ENCODE measurements at places on chromosomes 7 and 10.

DNA sequence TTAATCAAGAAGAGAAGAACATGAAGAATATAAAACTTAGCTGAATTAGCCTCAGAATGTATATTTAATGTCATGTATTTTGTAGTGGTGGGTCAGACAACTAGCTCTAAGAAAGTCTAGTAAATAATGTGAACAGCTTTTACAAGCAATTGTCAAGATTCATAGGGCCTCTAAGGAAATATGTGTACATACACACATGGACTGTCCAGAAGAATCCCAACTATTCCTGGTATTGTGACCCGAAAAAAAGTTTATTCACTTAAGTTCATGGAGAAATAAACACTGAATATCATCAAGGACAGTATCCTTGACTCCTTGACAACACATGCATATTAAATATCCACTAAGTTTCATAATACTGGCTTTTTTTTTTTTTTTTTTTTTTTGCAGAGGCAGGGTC lies 11.4 kb upstream of the TWIST1 start:
- DNase-seq, result no peak

- no peak for DNase-seq
Observed at GRCh38 chr7:137097111-137097510, 228.7 kb downstream of the CHRM2 start.

DNA sequence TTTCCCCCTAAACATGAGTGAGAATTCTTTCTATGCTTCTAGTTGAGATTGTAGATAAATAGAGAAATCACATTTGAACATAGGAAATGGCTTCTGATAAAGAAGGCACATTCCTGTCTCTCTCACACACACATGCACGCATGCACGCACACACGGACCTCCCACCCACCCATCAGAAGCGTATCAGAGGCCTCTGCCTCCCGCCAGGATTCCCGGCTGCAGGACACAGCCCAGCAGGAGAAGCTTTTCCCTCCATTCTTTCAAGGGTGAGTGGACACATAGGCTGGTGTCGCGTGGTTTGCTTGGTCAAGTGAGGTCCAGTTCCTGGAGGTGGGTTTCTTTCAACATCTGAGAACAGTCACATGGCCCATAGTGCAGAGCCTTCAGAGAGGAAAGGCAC lies 34.2 kb downstream of the KLF6 start:
- no peak for DNase-seq

- DNase-seq, result no peak
Observed at GRCh38 chr7:107450970-107451369, 18.9 kb upstream of the GPR22 start.

GRCh38 chr10:58451193-58451889 lies 61.3 kb upstream of the BICC1 start:
- DNase-seq, result no peak

GRCh38 chr10:130138479-130138866 lies 2.3 kb downstream of the GLRX3 start:
- DNase-seq, result no peak

GRCh38 chr7:45921699-45922519 lies 837 bp upstream of the IGFBP3 start:
- DNase-seq, result no peak

- no peak for DNase-seq
Observed at GRCh38 chr7:68446183-68446582, 1152.1 kb upstream of the AUTS2 start.

Data from stimulated activated CD8-positive, alpha-beta memory T cell treated with anti-CD3 and anti-CD28 coated beads, Interleukin-15, amount 100 ng/mL, for 48 hours (primary cell).